ENCODE measurements at places on chromosomes 7 and 10.

- no peak for DNase-seq
Measured at GRCh38 chr10:110431659-110432058, 66.0 kb upstream of the DUSP5 start.

DNA sequence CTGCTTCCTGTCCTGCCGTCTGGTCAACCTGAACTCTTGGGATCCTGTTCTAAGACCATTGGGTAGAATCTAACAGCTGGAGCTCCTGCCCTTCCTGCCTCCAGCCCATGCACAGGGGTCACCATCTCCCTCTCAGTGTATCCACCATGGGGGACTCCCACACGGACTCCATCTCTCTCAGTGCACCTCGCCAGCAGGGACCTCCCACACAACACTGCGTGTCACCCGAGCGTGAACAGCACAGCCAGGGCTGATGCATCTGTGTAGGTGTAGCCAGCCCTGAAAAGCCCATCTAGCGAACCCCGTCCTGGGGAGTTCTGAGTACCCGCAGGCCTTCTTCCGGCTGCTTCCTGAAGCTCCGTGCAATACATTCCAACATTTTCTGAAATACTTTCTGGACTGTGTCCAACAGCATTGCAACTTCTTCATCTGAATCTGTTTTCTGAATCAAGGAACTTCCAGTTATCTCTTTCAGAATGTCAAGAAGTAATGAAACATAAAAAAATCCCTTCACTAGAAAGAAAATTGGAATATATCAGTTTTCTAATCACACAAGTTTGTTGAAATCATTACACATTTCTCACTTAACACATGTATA is 52.5 kb downstream of the NCAPG2 start:
- no peak for DNase-seq

- no peak for DNase-seq
Measured at GRCh38 chr7:17983221-17984062, 43.1 kb upstream of the SNX13 start.

DNA sequence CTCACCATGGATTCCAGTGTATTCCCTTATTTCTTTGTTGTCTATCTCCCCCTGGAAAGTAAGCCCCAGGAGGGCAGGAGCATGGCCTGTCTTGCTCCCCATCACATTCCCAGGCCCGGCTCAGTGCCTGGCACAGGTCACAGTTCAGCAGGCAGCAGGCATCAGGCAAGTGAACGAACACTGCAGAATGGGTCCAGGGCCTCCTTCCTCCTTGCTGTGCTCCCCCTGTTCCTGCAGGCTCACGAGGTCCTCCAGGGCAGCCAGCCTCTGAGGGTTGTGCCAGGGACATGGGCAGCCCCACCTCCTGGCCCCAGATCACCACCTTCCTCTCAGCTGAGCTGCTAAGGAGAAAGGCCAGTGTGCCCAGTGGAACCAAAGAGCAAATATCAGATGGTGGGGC is 41.8 kb downstream of the PDLIM1 start:
- no peak for DNase-seq

DNA sequence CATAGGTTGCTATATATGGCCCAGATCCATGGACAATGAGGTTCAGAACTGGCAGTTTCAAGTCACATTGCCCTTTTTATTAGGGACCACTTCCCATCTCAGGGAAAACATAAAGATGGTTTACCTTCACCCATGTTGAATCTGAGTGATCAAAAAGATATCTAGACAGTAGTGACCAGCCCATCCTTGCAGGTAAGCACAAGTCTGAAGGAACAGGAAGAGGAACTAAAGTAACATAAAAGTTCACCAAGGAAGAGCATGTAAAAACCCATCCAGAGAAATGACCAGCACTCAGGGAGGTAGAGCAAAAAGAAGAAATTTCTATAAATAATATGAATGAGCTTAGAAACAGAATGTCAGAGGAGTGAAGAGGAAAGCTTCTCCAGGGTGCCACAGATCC is 382.5 kb downstream of the PARD3 start:
- no peak for DNase-seq

GRCh38 chr10:31723106-31723750 is 205.4 kb downstream of the ARHGAP12 start:
- DNase-seq, result no peak

GRCh38 chr7:156032973-156033372 is 220.7 kb upstream of the SHH start:
- DNase-seq, result no peak

GRCh38 chr7:102252366-102252982 is 34.2 kb upstream of the SH2B2 start:
- no peak for DNase-seq

- DNase-seq, result no peak
Measured at GRCh38 chr7:95102662-95103061, 195.3 kb downstream of the PPP1R9A start.

DNA sequence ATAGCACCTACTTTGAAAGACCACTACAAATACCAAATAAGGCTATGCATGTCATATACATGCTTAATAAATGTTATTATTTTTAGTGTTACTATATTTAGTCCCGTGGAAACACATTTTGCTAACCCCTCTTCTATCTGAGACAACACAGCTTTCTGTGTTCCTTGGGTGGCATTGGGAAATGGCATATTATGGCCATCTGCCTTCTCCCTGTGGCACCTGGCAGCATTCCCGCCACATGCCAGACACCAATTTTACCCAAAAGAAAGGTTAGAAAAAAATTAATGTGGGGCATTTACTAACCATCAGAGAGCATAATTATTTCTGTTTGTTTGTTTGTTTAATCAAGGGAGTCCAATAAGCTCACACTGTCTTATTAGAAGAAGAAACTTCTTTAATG is 168.6 kb upstream of the ETV1 start:
- DNase-seq, result no peak

DNA sequence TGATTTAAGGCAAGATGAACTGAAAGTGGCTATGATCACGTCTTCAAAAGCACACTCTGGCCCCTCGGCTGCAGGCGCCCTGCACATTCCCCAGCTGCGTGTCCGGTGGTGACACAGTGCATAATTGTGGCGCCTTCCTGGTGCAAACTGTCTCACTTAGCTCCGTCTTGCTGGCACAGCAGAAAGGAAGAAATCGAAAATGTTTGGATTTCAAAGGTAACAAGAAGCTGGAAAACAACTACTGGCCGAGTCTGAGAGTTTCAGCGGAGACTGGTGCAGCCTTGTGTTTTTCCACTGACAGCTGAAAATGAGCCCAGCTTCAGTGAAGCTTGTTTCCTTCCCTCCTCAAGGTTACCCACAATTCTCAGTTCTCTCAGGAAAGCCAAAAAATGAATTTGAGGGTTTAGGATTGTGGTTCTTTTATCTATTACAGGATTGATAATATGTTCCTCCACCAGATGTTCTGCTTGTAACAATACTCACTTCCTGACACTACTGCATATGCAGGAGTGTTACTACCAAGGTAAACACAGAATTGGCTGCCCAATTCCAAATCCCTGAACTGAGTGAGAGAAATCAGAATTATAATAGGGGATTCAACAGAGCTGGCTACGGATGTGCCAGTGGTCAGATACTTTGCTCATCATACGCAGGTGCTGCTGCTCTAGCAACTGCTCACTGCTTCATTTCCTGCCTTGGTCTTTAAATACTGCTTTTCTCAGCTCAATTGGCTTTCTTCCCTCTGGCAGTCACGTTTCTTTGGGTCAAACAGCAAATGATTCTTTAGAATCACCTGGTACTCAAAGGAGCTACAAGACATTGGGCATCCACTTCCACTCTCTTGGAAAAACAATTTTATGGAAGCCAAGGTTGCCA is 63.7 kb downstream of the TRUB1 start:
- DNase-seq, result no peak

DNA sequence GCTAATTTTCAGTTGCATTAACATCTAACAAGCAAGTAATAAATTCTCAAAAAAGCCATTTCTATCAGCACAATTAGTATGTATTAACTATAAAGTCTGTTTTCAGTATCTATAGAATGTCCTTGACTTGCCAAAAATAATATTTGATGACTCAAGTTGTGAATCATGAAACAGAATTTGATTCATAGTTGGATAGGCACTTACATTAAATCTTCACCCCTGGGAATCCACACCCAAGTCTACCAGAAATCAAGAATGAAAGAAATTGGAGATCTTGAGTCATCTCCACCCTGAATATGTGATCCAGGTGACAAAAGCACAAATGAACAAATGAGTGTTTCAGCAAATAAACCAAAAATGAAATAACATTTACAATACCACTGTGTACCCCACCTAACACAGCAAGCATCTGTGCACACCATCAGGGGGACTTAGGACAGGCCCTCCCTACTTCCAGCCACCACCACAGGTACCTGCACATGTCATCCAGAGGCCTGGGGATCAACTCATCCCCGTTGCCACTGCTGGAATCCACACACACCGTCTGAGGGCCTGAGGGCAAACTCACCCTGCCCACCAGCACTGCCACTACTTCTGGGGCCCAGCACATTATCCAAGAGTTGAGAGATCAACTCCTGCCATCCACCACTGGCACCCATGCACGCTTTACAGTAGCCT is 160.1 kb downstream of the MTERF1 start:
- DNase-seq, result no peak

GRCh38 chr10:22750131-22750530 is 35.8 kb upstream of the PIP4K2A start:
- DNase-seq, result no peak

DNA sequence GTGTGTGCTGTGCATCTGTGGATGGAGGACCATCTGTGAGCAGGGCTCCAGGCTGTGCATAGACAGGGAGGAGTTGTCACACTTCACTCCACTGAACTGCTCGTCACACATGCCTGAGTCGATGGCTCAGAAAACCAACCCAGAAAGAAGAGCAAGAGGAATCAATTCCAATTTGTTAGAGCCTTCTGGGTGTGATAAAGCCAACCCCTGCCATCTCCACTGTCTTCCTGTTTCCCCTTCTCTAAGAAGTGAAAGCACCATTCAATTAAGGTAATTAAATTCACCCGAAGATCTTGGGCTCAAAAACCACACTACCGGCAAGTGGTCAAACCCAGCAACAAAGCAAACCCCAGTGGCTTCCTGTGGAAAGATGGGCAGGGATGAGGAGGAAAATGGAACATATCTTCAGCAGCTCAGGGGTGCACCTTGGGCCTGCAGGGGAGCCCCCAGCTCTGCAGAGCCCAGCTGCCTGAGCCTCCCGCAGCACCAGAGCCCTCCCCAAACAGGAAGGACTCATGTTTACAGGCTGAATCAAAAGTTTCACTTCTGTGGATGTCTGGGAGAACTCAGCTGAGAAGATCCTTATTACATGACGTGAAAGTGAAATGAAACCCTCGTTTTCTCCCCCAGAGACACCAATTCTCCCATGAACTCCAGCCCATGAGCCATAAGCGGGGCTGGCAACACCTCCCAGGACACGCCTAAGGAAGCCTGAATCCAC is 10.9 kb downstream of the C10orf71 start:
- DNase-seq, result no peak

DNA sequence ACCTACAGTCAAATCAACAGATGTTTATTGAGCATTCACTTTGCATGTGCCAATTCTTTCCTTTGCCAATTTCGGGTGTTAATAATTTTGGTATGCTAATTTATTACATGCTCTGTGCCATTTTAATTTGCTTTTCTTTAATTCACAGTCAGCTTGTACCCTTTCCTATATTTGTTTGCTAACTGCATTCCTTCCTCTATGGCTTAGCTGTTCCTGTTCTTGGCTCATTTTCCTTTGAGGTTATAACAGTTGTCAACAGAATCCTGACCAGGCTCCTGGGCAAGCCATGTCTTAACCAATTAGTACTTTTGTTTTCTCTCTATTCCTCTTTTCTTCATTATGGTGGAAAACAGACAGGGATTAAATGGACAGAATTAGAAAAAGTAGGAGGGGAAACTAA is 73.6 kb upstream of the RPA3 start:
- DNase-seq, result no peak

DNA sequence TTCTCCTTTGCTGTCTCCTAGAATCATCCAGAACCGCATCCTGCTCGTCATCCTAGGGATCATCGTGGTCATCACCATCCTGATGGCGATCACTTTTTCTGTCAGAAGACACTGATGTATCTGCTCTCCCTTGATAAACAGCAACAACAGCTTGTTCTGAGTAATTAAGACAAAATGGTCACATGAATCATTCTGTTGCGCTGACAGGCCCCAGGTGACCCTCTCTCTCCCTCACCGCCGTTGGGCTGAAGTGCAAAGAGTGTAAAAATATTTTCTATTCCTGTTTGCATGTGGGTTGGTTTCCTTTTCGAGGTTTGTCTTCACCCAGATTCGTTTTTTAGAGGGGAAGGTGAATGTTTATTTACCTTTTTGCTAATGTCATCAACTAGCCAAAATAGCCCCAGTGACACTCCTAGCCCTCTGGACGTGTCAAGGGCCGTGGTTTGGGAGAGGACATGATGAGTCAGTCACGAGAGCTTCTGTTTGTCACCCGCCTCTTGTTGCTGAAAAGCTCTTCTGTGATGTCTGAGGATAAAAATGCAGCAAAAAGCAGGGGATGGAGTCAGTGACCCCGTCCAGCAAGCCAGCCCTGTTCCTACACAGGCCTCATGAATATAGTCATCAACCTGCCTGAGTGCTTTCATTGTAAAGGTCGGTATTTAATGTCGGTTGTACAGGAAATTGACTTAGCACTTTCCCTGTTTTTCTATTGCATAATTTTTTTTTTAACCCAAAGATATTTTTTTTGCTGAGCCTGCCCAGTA is 134.6 kb upstream of the TCF7L2 start:
- DNase-seq, result no peak

- DNase-seq, result no peak
Measured at GRCh38 chr10:86292462-86293395, 73.9 kb downstream of the GRID1 start.

- DNase-seq, result no peak
Measured at GRCh38 chr7:79927116-79927515, 207.5 kb upstream of the GNAI1 start.

DNA sequence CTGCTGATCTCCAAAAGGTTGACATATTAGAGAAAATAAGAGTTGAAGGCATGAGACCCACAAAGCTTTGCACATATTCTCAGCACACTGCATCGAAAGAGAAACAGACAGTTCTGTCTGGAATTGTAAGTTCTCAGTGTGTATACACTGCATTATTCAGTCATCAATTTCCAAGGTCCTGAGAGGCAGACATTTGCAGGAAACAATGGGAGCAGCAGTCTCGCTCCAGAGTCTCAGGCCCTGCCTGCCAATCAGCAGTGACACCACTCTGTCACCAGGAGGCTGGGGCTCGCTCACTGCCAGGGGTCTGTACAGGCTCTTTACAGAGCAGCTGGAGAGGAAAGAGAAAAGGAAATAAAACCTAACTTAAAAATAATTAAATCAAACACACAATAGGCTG is 36.3 kb downstream of the JAZF1 start:
- DNase-seq, result no peak

GRCh38 chr10:101303087-101303703 is 50.8 kb upstream of the BTRC start:
- no peak for DNase-seq

All from AG09309 (cell line).